ENCODE measurements at places on chromosomes 3 and 15.

DNA sequence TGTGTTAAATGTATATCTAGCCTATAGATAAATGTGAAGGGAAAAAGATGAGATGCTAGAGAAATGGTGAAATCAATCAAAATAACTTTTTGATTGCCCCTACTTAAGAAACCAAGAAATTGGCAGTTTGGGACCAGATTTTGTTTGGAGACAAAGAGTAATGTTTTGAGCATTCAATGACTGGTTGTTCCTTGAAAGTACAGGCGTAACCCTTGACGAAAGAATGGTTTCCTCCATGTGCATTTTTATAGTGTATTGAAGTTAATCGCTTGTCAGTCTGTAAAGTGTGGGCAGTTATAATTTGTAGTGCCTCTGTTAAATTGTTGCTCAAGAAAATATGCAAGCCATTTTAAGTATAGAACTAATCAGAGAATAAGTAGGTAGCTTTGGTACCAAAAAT lies 1.2 kb downstream of the KIF23 start:
- peak; percentile 45 for DNase-seq

- no peak for DNase-seq
Observed at GRCh38 chr3:184178521-184179138, 4.0 kb downstream of the AP2M1 start.

GRCh38 chr3:72746430-72747411 lies 101.5 kb downstream of the SHQ1 start:
- DNase-seq = no peak

- no peak for DNase-seq
Observed at GRCh38 chr3:54541369-54541768, 386.5 kb downstream of the LRTM1 start.

DNA sequence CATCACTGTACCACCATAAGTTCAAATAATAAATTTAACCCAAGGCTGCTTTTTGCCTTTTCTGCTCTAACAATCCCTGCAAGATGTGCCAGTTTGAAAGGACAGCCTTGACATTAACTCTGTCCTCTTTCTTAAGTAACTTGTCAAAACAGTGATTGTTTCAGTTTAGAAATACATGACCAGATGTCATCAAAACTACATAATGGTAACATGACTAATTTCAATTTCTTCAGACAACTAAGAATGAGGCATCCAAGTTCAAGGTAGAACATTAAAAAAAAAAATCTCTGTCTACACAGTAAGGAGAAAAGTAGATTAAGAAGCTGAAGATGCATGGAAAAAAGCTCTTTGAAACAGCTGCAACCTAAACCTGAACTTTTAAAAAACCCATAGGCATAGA lies 47.4 kb downstream of the SHQ1 start:
- DNase-seq = no peak
